NCI-H1436 (cell line): ENCODE measurements at places on chromosomes 2 and 18.
A peak's percentile ranks its signal among the peaks of the same experiment; 100 is the strongest.

DNA sequence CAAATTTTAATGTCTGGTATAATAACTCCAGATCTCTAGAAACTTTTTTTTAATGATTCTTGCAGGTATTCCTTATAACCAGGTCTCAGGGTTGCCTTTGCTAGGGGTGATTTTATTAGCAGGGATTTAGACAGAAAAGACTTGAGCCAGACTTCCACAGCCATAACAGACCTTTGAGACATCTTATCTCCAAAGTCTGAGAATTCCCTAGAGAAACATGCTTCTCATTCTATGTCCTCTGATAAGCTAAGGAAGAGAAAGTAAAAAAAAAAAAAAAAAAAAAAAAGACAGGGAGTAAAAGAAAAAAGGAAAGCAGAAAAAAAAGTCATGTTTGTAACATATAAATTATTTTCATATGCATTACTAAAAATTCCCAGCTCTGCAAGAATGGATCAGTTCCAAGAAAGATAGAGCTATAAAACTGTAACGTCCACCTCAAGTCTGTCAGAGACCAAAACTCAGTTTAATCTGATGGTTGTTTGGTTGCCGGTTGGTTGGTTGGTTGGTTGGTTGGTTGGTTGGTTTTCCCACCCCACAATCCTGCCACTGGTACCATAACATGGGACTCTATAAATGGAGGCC lies 153.8 kb downstream of the COL6A3 start:
- DNase-seq = no peak

GRCh38 chr2:18545384-18545783 lies 15.1 kb downstream of the RDH14 start:
- DNase-seq = no peak

DNA sequence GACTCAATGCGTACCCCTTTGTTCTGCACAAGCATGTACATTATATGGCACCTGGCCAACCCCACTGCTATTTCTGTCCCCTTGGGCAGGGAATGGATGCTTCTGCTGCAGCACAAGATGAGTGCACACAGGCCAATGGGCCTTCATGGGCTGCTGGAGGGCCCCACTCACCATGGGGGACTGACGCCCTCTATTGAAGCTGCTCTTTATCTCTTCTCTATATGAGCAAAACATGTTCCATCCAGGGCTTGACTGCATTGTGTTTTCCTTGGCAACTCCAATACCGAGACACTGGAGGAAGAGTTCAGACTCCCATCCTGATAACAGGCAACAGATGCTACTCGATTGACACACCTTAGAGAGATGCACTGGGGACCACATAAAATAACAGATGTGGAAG lies 251.6 kb upstream of the NCKAP5 start:
- no peak for DNase-seq

- DNase-seq = no peak
Measured at GRCh38 chr2:51695531-51695930, 663.6 kb upstream of the NRXN1 start.

DNA sequence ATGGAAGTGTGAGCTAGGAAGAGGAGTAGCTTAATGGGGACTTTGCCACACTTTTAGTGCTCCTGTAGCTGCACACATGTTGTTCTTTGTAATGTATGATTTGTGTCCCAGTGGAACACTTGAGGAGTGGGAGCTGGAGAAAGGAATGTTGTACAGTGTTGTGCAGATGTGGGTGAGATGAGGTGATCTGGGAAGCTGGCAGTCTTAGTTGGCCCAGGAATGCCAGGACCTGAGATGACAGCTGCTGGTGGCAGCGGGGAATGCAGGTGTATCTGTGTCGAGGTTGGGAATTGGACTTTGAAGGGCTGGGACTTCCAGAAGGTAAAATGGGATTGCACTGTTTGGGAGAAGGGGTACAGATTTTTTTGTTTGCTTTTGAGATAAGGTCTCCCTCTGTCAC lies 23.6 kb downstream of the NEDD4L start:
- no peak for DNase-seq

GRCh38 chr2:172105471-172106107 lies 2.9 kb upstream of the DLX2 start:
- DNase-seq = no peak

GRCh38 chr2:113877711-113878598 lies 11.9 kb upstream of the ACTR3 start:
- no peak for DNase-seq

GRCh38 chr2:189794310-189794709 lies 10.1 kb downstream of the PMS1 start:
- no peak for DNase-seq

GRCh38 chr2:227033471-227034148 lies 130.4 kb downstream of the COL4A4 start:
- DNase-seq = no peak

DNA sequence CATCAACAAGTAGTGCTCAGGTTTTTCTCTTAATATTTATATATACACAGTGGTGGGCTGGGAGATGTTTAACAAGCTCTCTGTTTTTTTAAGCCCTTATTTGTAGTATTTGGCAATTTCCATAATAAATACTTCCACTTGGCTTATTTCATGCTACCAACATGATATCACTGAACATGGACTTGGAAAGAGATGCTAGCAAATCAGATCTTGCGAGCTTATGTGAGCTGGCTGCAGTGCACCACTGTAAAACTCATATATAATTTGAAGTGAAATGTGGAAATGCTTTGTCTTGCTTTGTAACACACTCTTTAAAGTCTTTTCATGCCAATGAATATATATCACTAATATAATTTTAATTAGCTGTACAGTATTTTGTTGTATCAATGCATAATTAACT lies 155.7 kb downstream of the ALK start:
- DNase-seq = no peak

DNA sequence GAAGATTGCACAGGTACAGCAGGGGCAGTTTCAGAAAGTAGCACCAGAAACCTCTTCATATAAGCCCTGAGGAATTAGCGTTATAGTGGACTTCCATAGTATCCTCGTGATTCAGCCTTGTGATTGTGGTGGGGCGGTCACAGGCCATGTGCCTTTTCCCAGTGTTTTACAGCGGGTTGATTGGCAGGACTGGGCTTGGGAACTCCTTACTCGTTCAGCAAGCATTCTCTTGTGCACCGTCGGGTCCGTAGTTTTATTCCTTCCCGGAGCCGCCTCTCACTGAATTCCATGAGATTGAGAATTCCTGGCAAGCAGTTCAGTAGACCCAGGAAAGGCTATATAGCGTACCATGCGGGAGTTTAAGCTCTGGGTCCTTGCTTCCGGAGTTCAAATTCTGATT lies 5.2 kb downstream of the COPS8 start:
- no peak for DNase-seq

- no peak for DNase-seq
Measured at GRCh38 chr2:240618776-240619175, 6.5 kb upstream of the GPR35 start.

DNA sequence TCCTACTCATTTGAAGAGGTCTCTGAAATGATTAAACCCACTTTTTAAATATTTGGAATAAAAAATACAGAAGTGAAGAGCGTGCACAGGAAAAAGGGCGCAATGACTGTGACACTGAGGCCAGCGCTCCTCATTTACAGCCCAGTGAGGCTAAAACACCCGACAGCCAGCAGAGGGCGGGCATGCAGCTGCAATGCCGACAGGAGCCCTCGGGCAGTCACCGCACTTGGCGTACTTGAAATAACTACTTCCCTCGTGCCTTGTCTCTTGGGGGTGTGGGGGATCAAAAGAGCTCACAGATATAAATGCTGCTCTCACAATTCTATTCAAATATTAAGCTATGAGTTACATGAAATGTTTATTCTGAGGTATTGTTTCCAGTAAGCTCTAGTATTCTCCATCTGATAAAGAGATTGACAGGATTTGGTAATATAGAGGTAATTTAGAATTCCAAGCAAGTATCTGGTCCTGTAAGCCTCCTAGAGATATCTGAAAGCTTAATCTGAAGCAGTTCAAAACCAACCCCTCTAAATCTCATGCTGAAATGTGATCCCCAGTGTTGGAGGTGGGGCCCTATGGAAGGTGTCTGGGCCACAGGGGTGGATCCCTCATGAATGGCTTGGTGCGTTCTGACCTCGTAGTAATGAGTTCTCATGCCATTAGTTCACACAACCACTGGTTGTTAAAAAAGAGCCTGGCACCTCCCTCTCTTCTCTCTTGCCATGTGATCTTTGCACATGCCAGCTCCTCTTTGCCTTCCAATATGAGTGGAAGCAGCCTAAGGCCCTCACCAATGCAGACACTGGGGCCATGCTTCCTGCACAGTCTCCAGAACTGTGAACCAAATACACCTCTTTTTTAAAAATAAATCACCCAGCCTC lies 93.6 kb downstream of the ZAP70 start:
- peak; percentile 77 for DNase-seq

GRCh38 chr2:17966798-17967197 lies 88.3 kb downstream of the KCNS3 start:
- DNase-seq = no peak

- DNase-seq = no peak
Measured at GRCh38 chr2:176039375-176039774, 37.3 kb upstream of the LNPK start.

- DNase-seq = no peak
Measured at GRCh38 chr2:117957616-117958015, 56.3 kb downstream of the CCDC93 start.

DNA sequence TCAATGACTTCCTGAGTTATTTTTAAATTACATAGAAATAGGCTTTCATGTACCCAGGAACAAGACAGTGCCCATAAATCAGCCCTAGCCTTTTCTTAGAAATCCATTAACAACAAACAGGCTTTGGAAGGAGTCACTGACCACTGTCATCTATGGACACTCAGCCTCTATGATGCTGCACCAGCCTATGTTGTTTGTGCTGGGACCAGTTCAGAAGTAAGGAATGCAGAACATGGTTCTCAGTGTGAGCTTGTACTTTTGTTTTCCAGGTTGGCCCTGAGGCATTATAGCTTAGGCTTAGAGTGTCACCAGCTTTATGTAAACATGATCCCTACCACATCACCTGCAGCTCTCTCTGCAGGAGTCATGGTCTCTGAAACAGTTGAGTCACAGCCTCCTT lies 335.7 kb upstream of the CDH7 start:
- no peak for DNase-seq

- DNase-seq = peak; percentile 38
Measured at GRCh38 chr2:224360801-224361251, 41.1 kb downstream of the FAM124B start.

GRCh38 chr2:144876013-144876412 lies 356.1 kb upstream of the ZEB2 start:
- no peak for DNase-seq

DNA sequence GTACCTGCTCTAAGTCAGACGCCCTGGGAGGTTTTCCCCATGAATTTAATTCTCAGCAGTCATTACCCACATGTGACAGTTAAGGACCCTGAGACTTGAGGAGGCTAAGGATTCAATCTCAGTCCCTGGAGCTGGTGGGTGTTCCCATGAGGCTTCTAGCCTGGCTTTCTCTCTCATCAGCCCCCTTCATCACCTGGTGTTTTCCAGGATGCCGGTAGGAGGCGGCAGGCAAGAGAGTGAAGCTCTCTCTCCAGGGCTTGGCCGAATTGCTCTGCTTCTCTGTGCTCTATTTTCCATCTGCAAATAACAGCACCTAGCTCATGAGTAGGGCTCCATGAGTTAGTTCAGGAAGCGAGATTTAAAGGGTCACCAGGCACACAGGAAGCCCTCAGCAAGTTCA lies 241.9 kb downstream of the PTPRM start:
- DNase-seq = no peak

DNA sequence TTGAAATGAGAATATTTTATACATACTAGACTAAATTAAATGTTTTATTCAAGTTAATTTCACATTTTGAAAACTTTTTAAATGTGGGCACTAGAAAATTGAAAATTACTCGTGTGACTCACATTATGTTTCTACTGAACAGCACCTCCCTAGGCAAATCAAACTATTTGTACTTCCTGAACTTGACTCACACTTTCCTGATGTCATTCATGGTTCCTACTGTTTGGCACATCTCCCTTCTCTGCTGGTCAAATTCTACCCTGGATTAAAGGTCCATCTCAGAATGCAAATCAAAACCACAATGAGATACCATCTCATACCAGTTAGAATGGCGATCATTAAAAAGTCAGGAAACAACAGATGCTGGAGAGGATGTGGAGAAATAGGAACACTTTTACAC lies 16.7 kb downstream of the LHCGR start:
- DNase-seq = no peak

- no peak for DNase-seq
Measured at GRCh38 chr2:158519481-158519880, 62.7 kb downstream of the PKP4 start.

- no peak for DNase-seq
Measured at GRCh38 chr2:160932960-160933359, 227.3 kb upstream of the TANK start.

- DNase-seq = peak; percentile 52
Measured at GRCh38 chr2:180124273-180125139, 117.4 kb upstream of the CWC22 start.
